ENCODE measurements at places on chromosomes 11 and 22. TPM values are rescaled to one million over a fixed set of nuclear protein-coding genes. Genes with fewer than 3 reads are reported as not detected.

Gene TRIM66
- 2.2 TPM for total RNA-seq

Gene APLNR
- total RNA-seq: not detected

Gene CEP126
- total RNA-seq: 3.4 TPM

Gene ART5
- 0.16 TPM for total RNA-seq

Gene CBLIF
- total RNA-seq: not detected

Gene RGL4
- total RNA-seq: not detected

Gene KRTAP5-11
- total RNA-seq: not detected

Gene SYVN1
- total RNA-seq: 39.6 TPM

Gene CRYBA4
- not detected for total RNA-seq

Gene SLC22A25
- total RNA-seq: not detected

Gene OSM
- not detected for total RNA-seq

Gene ANGPTL5
- total RNA-seq: 0.14 TPM

Gene SLC29A2
- 8.0 TPM for total RNA-seq

Gene LSP1
- 3.1 TPM for total RNA-seq

Gene SESN3
- 0.07 TPM for total RNA-seq

All from A549 treated with Hydrocortisone at 1 μM for 4 hours (cell line).